ENCODE measurements at places on chromosomes 6 and 20.

DNA sequence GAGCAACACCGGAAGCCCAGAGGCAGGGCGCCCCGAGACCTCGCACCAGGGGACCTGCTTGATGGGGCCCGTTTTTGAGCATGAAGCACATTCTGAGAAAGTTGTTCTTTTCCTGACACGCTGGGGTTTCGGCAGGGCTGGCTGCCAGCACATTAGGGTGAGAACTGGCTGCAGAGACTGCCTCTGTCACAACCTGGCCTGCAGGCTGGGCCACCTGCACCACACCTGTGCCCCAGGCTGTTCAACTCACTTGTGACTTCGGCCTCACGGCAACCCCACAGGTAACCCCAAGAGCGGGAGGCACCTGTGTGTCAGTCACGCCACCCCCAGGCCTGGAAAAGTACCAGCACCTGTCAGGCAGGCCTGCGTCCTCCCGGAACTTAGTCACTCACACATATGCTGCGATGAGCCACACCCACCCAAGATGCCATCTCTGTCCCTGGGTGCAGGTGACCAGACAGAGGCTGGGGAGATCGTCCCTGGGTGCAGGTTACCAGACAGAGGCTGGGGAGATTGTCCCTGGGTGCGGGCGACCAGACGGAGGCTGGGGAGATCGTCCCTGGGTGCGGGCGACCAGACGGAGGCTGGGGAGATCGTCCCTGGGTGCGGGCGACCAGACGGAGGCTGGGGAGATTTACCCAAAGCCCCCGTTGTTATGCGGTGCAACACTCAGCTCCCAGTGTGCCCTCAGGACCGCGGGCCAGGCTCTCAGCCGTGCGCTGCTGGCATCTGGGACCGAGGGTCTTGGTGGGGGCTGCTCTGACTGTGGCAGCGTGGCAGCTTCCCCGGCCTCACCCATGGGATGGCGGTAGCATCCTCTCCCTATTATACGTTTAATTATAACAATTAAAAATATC, 82.5 kb upstream of the BHLHE23 start:
- DNase-seq: no peak

- no peak for DNase-seq
These were observed 13.0 kb downstream of the ATRN start for GRCh38 chr20:3483784-3484183.

GRCh38 chr6:32216285-32216684, 7.6 kb downstream of the NOTCH4 start:
- no peak for DNase-seq

GRCh38 chr20:1484438-1485116, 6.6 kb downstream of the SIRPB2 start:
- DNase-seq: no peak

DNA sequence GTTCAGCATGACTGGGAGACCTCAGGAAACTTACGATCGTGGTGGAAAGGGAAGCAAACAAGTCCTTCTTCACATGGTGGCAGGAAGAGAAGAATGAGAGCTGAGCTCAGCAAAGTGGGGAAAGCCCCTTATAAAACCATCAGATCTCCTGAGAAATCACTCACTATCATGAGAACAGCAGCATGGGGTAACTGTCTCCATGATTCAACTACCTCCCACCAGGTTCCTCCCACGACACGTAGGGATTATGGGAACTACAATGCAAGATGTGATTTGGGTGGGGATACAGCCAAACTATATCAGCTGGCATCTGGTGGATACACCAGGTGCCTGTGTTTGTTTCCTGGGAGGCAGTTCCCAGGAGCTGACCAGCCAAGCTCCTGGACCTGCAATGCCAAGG, 4.9 kb downstream of the DDO start:
- no peak for DNase-seq

DNA sequence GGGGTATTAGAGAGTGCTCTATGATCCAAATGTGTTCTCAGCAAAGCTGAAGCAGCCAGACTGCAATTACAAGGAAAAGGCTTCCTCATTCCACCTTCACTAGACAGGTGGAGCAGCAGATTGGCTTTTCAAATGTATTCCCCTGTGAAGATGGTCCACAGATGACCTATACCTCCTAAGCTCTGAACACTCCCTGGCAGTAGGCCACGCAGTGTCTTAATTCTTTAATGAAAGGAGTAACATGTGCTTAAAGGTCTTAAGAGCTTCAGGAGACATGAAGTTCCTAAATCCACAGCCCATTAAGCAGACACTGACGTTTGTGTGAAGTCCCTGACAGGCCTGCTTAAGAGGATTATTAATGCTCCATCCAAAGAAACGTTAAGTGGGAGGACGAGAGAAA, 138.9 kb upstream of the NUP153 start:
- DNase-seq: no peak

All from right atrium auricular region (tissue), 2 donors.